Urinary bladder (tissue), 4 donors: ENCODE measurements at places on chromosomes 7 and 10. TPM values are rescaled to one million over a fixed set of nuclear protein-coding genes. Genes with fewer than 3 reads are reported as not detected.
A peak's percentile ranks its signal among the peaks of the same experiment; 100 is the strongest.

DNA sequence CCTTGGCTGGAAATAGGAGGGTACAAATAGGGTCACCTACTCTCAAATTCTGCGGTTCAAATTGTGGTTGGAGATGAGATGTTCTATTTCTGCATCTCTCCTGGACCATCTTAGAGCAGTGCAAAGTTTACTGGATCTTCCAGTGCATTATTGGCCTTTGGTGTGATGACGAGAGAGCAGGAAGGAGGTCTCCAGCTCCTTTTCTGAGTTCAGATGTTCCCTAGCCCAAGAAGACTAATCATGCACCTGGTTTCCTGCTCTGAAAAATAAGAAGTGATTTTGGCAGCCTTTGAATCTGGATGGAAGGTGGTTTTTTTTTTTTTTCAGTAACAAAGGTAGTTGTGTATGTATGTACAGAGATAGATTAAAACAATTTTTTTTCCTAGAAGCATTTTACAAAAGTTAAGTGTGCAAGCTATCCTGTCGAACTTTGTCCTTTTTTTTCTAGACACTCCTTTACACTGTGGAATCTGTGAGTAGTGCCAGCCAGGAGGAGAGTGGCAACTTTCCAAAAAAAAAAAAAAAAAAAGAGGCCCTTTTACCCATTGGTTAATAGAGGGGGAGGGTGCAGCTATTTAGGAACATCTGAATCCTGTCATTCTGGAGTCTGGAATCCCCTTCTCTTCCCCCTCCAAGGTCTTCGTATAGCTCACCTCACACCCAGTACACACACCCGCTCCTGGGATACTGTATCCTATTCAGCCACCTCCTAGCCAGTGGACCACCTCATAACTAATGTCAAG lies 26.3 kb downstream of the PAPSS2 start:
- DNase-seq: no peak

GRCh38 chr7:103010211-103010610 lies 64.4 kb downstream of the FBXL13 start:
- DNase-seq: no peak

- DNase-seq: no peak
Observed at GRCh38 chr7:46127814-46128213, 206.7 kb upstream of the IGFBP3 start.

DNA sequence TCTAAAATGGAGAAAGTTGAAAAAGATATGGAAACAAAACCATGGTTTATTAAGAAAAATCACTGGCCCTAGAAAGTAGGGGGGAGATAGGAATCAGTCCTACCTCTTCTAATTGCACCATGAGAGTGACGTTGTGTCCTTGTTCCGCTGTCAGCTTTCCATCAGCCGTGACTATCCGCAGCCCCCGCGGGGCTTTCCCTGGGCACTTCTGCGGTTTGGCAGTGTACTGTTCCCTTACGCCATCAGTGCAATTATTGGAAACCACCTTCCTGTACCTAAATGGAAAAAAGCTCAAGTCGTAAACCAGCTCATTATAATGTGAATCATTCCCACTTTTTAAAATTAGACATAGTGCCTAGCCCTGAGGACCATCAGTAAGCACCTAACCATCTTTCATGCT lies 512.2 kb downstream of the SORCS1 start:
- no peak for DNase-seq

The AGBL3 gene
- polyA plus RNA-seq: 1.4 TPM

DNA sequence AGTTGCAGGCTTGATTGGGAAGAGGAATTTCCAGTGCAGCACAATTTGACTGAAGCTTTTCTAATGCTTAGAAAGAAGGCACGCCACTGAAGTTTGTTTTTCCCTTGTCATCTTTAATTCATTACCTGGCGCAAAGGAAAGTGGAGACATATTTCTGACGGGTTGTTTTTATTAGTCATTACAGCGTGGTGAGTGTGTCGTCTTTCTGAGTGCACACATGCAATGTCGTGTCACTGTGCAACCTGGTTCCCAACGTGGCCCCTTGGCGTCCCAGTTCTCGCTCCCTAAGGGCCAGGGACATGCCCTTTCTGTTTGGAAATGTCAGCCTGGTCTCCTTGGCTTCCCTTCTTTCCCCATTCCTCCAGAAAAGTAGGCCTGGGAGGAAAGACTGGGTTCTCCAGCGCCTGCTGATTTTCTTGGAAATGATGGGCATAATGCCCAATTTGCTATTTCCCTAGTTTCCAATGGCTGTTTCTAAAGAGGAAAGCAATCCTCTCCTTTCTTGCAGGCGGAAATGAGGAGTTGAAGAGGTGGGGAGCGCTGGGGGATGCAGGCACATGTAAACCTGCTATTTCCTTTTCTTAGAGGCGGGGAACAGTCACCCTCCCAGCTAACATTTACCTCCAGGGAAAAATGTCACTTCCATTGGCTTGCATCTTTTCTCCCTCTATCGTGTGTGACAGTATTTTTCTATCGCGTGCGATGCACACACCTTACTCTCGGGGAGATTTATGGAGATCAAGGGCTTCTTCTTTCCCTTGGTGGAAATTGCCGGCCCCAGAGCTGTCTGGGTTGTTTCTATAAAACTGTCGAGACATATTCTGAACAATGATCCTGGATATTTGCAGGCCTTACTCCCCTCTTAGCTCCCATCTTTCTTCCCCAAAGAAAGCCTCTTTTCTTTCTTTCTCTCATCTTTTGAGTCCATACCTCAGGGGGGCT lies 249.8 kb downstream of the ARHGAP12 start:
- DNase-seq: no peak

GRCh38 chr7:156585926-156586325 lies 54.6 kb upstream of the RNF32 start:
- no peak for DNase-seq

- DNase-seq: no peak
Observed at GRCh38 chr10:97572214-97572989, at the start of gene ANKRD2. ANKRD2 (plus strand) TSS chr10:97572779; CDS start chr10:97572789, 10 bp downstream.

The TAF6 gene
- 55.4 TPM for polyA plus RNA-seq

DNA sequence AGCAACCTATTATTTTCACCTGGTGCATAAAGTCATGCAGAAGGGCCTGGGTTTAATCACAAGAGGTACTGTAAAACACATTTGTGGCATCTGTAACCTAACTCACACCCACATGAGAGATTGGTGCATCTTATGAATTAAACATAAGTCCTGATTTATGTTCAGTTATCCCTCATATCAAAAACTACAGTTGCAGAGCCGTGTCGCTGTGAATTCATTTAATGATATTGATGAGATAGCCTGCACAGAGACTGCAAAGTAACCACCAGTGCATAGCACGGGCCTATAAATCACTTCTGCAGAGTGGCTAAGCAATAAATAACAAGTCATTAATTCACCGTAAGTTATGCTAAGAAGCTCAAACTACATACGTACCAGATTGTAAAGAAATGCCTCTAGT lies 178.2 kb downstream of the RELN start:
- no peak for DNase-seq

The GALNT17 gene
- polyA plus RNA-seq: 45.8 TPM

DNA sequence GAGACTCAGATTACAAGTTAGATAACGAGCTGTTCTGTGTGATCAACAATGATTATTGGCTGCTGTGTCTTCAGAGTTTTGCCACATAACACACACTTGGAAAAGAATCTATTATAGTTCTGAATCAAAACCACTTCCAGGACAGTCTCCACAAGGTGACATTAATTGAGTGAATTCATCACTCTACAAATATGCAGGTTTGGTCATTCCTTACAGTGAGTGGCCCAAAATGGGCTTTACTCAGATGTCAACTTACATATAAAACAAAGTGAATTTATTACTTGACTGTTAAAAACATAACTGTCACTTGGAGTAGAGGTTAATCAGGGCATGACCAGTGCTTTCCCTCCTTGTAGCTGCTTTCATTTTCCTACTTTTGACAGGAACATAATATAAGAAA lies 984.3 kb downstream of the REEP3 start:
- no peak for DNase-seq

The SPAG6 gene
- 0.03 TPM for polyA plus RNA-seq

The SRGN gene
- 205 TPM for polyA plus RNA-seq

The RARRES2 gene
- 400 TPM for polyA plus RNA-seq

- no peak for DNase-seq
Observed at GRCh38 chr7:116842371-116842770, 20.0 kb upstream of the CAPZA2 start.

- DNase-seq: peak; percentile 54
Observed at GRCh38 chr10:45249978-45250693, 65.3 kb downstream of the OR13A1 start.

GRCh38 chr7:18644981-18645380 lies 149.4 kb downstream of the HDAC9 start:
- DNase-seq: no peak

The TEX47 gene
- not detected for polyA plus RNA-seq

DNA sequence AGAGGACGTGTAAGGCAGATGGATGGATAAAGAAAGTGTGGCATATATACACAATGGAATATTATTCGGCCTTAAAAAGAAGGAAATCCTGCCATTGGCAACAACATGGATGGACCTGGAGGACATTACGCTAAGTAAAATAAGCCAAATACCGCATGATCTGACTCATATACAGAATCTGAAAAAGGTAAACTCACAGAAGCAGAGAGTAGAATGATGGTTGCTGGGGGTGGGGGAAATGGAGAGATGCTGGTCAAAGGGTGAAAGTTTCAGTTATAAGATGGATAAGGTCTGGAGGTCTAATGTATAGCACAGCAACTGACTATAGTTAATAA lies 36.3 kb downstream of the AFAP1L2 start:
- no peak for DNase-seq

DNA sequence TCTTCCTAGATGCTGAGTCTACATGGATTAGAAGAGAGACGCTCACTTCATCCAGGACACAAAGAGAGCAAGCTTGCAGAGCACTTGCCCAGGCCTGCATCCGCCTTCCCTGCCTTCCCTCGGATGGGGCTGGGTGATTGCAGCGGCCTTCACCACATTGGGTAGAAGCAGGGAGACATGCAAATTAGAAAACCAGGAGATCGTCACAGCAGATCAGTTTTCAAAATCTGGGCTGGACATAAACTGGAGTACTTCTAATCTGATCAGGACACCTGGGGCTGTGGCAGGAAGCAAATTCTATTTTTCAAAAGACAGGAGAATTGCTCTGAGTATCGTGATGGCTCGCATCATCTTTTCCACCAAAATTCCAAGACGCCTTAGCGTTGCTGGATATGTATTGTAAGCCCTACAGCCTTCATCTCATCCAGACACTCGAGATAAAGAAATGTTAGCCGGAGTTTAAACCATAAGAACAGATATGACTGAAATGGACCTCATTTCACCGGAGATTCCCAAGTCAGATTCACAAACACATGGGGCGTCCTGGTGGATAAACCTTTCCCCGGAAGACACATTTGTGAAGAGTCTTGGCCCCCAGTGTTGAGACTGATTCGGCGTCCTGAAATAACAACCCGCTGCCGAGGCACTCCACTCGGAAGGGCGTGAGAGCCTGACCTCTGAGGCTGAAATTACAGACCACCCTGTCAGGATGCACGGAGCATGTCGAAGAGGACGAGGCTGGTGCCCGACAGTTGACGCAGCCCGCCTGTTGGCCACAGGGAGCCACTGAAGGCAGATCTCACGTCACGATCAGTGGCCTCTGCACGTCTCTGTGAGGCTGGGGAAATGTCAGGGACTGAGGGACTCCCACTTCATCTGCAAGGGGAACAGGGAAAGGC lies 91.2 kb upstream of the PARD3 start:
- DNase-seq: peak; percentile 76

GRCh38 chr7:5620459-5620881 lies 161.0 kb downstream of the RNF216 start:
- no peak for DNase-seq

DNA sequence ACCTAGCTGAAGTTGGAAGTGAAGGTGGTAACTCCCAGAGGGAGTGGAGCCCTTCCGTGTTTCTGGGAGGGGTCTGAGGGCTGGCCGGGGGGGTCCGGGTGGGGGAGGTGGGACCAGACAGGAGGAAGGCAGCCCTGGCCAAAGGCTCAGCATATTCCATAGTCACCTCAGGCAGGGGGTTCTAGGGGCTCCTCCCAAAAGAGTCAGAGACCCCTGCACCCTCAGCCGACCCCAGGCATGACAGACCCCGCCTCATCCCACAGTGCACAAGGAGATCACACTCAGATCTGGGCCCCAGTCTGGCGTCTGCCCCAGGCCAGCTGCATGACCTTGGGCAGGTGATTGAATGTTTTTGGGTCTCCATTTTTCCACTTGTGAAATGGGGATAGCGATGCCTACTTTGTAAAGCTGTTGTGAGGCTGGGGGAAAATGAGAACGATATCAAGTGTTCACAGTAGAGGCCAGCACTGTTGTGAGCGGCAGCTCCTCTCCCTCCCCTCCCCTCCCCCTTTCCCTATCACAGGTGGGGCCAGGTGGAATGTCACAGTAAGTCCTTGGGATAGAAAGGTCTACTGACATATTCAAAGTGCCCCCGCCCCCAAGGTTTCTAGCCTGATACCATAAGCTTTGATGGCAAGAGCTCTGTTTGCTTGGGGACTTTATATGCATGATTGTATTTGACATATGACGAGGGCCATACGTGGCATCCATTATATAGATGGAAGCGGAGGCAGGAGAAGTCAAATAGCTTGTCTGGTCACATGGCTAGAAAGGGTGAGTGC lies 33.3 kb downstream of the DNAJB12 start:
- DNase-seq: no peak

The UCN3 gene
- not detected for polyA plus RNA-seq

- no peak for DNase-seq
Observed at GRCh38 chr10:23869548-23869947, 339.4 kb upstream of the KIAA1217 start.

DNA sequence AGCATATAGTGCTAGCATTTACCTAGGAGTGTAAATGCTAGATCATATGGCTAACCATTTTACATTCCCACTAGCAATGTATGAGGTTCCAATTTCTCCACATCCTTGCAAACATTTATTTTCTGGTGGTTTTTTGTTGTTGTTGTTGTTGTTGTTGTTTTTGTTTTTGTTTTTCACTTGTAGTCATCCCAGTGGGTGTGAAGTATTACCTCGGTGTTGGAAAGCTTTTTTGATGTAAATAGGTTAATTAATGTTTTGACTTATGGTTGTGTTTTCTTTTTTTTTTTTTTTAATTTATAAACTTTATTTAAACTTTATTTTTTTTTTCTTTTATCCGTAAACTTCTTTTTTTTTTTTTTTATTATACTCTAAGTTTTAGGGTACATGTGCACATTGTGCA lies 15.3 kb upstream of the TSGA13 start:
- no peak for DNase-seq

The ACTL6B gene
- polyA plus RNA-seq: 0.19 TPM

- DNase-seq: no peak
Observed at GRCh38 chr7:133550811-133551210, 297.9 kb downstream of the EXOC4 start.
